ENCODE measurements at places on chromosomes 2 and 18. TPM values are rescaled to one million over a fixed set of nuclear protein-coding genes. Genes with fewer than 3 reads are reported as not detected.

DNA sequence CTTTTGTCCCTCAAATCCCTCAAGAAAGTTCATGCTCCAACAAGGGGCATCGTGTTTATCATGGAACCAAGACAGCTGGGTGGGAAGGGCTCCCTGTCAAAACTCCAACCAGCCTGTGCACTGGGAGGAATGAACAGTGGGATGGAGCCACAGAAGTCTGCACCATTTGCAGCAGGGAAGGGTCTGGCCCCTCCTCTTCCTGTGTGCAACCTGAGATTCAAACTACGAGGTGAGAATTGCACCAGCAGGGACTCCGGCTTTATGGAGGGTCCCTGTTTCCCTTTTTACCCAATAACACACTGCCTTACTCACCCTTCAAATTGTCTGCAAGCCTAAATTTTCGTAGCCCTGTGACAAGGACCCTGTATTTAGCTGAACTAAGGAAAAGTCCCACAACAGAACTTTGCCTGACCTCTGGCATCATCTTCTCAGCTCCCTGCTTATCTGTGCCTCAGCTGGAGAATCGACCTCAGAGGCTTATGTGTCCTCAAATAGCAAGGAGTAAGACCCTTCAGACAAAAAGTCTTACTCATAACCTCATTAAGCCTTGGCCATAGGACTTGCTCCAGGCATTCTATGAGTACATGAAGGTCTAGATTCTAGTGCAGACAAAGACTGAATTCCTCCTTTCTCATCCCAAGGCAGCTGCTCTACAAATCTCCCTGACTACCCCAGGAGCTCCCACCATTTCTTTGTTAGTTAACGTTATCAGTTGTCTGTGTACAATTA is 178.3 kb upstream of the SERPINE2 start:
- no peak for DNase-seq

DNA sequence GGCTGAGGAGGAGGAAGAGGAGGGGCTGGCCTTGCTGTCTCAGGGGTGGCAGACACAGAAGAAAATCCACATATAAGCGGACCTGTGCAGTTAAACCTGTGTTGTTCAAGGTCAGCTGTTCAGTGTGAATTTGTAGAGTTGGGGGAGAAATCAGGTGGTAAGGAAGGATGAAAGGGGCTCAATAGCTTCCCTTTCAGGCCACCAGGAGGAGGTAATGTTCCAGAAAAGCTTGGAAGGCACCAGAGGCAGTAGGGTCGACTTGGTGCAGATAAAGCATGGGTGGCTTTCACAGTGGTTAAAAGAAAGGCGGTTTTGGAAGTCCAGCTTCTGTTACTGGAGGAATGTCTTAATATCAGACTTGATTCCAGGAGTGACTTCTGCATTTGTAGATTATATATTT is 167.4 kb downstream of the THSD7B start:
- DNase-seq = no peak

DNA sequence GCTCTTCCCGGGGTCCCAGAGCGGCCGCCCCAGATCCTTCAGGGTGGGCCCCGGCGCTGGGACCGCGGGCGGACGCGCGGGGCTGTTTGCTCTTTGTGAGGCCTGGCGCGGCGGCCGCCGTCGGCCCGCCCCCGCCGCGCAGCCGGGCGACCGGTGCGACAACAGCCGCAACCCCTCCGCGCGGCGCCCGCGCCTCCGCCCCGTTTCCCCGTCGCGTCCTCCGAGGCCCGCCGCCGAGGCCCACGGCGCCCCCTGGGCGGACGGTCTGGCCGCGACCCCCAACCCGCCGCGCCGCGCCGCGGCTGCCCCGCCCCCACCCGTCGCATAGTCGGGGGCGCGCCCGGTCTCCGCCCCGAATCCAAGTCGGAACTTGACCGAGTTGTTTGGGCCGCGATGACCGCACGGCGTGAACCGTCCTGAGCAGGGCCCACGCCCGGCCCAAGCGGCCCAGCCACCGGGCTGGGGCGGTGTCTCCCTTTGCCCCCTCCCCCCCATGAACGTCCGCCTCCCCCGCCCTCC is 448 bp downstream of the YPEL5 start:
- DNase-seq = no peak

DNA sequence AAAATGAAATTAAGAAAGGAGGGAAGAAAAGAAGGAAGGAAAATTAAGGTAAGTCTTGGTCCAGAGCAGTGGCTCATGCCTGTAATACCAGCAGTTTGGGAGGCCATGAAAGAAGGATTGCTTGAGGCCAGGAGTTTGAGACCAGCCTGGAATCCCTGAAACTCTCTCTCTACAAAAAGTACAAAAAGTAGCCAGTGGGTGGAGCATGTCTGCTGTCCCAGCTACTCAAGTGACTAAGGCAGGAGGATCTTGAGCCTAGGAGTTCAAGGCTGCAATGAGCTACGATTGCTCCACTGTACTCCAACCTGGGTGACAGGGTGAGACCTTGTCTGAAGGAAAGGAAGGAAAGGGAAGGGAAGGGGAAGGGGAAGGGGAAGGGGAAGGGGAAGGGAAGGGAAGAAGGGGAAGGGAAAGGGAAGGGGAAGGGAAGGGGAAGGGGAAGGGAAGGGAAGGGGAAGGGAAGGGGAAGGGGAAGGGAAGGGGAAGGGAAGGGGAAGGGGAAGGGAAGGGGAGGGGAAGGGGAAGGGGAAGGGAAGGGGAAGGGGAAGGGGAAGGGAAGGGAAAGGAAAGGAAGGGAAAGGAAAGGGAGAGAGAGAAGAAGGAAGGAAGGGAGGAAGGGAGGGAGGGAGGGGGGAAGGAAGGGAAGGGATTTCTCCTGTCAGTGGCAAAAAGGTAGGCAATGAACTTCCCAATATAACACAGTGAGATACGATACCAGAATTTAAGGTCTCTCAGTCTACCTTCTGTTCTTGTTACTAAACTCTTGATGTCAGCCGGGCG is 412.8 kb downstream of the CMPK2 start:
- DNase-seq = no peak

DNA sequence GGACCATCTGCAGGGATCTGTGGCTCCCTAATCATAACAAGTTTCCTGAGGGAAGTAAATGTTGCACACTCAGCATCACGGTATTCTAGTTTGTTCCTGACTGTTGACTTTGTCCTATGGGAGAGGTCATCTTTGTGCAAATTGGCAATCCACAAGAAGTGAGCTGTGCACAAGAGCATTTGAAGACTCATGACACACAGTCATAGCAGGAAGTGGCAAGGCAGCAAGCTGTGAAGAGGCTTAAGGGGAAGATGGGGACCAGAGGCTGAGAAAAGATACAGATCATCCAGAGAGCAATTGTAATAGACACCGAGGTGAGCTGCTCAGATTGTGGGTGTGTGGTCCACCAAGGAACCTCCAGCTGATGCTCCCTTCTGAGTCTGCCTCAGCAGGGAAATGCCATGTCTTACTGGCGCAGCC is 2.7 kb downstream of the TNP1 start:
- DNase-seq = no peak

DNA sequence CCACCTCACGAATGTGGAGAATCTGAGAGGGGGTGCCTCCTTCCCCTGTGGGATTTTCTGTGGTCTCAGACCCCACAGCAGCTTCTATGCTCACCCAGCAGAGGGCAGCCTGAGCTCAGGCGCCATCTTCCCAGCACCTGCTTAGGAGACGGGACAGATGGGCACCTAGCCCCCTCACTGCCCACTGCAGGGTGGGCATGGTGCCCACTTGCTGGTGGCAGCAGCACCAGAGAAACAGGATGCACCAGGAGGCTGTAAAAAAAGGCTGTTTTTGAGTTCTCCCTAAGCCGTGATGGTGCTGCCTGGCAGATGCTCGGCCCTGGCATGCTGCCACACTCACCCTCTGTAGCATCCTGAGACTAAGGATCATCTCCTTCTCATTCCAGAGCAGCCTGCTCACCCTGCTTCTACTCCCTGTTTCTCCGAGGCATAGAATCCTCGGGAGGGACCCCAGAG is 19.1 kb upstream of the SLC20A1 start:
- no peak for DNase-seq

DNA sequence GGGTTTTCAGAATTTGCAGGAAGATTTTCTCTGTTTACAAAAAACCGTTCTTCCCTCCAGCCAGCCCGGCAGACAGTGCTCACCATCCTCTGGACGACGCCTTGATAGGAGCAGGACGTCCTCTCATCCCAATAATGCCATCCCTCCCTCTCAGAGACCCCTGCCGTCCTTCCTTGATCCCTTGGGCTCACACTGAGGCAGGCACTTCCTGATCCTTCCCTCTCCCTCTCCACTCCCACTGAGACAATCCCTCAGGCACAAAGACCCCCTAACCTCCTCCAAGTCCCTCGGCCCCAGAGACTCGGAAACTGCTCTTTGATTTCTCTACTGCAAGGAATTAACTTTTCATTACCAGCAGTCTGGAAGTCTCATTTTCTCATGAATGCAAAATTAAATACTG is 42.5 kb downstream of the PAX3 start:
- DNase-seq = no peak

GCG gene
- not detected for total RNA-seq

TMEM198 gene
- total RNA-seq = 0.29 TPM

GALR1 gene
- total RNA-seq = not detected

ZBTB14 gene
- 10.0 TPM for total RNA-seq

SCN2A gene
- 0.06 TPM for total RNA-seq
